EL (cell line): ENCODE measurements at places on chromosomes 2 and 18.
A peak's percentile ranks its signal among the peaks of the same experiment; 100 is the strongest.

- no peak for DNase-seq
These were observed 30.4 kb downstream of the TOGARAM2 start for GRCh38 chr2:29011418-29012060.

- DNase-seq = no peak
These were observed 87.1 kb upstream of the RAB6C start for GRCh38 chr2:129892360-129892759.

GRCh38 chr2:32688541-32688940 lies 60.7 kb downstream of the TTC27 start:
- DNase-seq = peak; percentile 68

GRCh38 chr2:10964052-10964790 lies 52.5 kb downstream of the KCNF1 start:
- DNase-seq = no peak

- no peak for DNase-seq
These were observed 136.7 kb downstream of the ACKR3 start for GRCh38 chr2:236706288-236706687.

GRCh38 chr2:29753671-29754444 lies 167.5 kb downstream of the ALK start:
- DNase-seq = peak; percentile 29

GRCh38 chr2:191318037-191318728 lies 73.0 kb downstream of the MYO1B start:
- DNase-seq = peak; percentile 62

DNA sequence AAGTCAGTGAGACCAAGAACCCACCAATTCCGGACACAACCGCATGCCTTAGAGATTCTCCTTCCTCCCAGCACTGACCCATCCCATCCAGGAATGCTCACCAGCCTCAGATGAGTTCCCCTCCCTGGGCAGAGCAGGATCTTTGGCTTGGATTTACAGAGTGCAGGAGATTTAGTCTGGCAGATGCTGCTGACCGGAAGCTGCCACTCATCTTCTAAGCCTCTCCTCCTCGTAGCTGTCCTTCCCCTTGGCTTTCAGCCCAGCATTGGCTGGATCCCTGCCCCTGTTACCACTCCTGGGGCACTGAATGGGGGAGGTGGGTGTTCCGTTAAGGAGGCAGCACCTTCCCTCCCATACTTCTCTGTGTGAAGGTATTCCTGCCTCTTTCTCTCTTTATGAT lies 53.2 kb downstream of the VWA3B start:
- no peak for DNase-seq

DNA sequence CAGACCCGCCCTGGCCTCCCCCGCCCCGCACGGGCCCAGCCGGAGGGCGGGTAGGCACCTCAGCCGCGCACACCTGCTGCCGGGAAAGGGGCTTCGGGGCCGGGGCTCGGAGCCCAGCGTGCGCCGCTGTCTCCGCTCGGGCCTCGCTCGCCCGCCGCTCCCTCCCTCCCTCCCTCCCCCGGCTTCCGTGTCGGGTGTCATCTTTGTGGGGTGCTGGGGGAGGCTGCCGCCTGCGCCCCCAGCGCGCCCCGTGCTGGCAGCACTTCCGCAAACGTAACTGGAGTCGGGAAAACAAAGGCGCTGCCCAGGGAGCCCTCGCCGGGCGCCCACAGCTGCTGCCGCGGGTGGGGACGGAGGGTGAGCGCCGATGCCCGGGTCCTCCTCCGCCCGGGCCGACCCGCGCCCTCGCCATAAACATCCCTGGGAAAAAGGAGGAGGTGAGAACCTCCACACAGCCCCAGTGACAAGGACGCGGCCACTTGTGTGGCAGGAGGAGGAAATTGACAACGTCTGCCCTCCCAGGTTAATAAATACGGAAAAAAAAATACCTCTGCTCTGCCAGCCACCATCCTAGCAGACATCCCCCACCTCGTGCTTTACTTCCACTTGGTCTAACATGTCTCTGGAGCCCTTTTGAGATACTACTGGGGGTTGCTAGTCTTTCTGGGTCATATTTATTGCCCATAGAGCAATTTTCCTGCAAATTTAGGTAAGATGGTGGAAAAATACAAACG lies 550 bp downstream of the MFSD6 start:
- DNase-seq = peak; percentile 57

DNA sequence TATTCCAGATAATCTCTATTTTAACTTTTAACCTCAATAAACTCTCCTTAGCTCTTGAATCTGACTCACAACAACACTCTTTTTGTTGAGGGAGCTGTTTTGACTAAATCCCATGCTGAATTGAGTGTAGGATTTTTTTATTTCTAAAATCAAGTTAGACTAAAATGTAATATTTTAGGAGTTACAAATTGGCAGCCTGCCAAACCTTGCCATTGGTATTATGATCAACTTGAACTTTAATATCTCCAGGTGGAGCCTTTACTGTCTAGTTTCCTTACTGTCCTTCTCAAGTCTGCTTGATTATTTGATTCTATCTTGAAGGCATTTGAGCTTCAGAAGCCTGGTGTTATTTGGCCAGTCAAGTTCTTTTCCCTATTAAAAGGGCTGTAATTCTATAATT lies 8.7 kb downstream of the PIKFYVE start:
- DNase-seq = no peak

DNA sequence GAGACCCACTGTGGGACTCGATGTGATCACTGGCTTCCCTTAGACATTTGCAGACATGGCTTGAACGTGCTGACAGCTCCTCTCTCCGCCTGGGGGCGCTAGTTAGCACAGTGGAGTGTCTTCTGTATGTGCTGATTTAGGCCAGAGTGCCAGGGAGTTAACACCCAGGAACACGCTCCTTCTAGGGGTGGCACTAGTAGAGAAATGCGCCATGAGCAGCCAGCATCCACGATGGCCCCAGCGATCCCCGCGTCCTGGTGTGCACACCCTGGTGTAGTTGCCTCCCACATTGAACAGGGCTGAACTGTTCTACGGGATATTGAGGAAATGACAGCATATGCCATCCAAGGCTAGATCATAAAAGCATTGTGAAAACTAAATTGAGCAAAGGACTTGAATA lies 11.4 kb upstream of the NMUR1 start:
- no peak for DNase-seq

DNA sequence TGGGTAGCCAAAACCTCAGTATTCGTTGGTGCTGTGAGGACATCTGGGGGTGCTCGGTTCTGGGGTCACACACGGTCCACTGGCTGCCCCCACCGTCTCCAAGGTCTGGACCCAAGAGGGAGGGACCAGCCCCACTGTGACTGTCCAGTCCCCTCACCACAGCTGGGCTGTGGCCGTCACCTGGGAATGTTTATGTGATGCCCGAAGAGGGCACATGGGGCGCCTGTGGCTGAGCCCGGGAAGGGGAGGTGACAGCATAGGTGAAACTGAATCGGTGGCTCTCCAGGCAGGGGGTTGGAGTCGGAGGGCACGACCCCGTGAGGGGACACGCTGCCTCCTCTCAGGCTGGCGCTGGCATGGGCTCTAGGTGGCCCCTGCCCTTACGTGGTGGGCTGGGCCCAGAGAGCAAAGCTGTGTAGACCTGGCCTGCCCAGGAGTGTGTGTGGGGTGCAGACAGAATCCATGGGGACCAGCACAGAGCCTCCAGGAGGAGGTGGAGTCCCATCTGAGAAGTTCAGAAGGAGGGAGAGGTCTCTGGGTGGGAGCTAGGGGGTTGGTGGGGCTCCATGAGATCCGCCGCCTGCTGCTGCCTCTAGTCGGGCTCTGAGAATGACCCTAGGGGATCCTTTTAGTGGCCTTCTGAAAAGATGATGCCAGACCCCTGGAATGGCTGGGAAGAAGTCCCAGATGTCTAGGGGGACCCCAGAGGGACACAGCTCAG lies 1.8 kb downstream of the BOK start:
- no peak for DNase-seq

DNA sequence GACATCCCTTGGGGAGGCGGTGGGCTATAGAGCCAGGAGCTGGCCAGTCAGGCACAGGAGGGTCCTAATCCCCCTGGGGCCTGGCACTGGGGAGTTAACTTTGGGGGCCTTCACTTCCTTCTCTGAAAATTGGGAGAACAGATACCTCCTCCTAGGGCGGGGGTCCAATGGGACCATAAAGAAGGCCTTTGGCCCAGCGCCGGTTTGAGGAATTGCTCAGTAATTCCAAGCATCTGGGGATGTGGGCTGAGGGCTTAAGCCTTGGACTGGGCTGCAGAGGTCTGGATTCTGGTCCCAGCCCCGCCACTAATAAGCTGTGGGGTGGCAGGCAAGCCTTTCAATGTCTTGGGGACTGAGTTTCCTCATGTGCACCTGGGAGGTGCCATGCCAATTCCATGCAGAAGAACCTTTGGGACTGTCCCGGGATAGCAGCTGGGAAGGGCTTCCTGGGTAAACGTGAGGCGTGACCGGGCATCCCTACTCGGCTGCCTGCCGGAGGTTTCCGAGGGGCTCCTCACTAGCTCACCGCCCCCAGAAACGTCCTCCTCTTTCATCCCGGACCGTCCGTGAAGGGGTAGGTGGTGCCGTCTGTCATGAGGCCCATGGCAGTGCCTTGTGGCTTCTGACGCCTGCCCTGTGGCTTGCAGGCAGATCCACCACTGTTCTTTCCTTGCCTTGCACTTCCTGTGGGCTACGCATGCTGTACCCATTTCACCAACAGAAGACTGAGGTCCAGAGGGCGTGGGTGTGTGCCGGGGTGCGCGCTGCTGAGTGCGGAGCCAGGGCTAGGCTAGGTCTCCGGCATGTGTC lies 67.4 kb upstream of the HPCAL1 start:
- DNase-seq = no peak

GRCh38 chr18:47899107-47899840 lies 31.2 kb downstream of the SMAD2 start:
- no peak for DNase-seq

DNA sequence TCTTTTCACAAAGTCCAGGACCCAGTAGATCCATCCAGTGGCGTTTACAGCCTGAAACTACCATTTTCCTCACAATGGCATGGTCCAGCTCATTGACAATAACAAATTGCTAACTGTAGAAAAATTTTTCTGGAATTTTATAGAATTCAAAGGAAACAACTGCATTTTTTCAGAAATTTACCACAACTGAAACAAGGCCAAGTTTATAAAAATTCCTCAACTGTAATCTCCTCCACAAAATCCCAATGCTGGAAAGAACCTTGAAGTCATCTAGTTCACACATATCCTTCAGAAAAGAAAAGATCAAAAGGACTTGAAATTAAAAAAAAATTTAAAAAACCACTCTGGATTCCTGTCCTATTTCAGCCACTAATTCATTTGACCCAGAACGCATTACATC lies 226.0 kb upstream of the CTAGE1 start:
- DNase-seq = peak; percentile 62
